ENCODE measurements at places on chromosomes 1 and 21.
A peak's percentile ranks its signal among the peaks of the same experiment; 100 is the strongest.

GRCh38 chr21:42646836-42647235, 6.6 kb upstream of the PDE9A start:
- no peak for DNase-seq

GRCh38 chr21:16821588-16821987, 691.3 kb upstream of the CXADR start:
- DNase-seq: no peak

GRCh38 chr1:184878002-184878401, 96.3 kb downstream of the NIBAN1 start:
- no peak for DNase-seq

- no peak for DNase-seq
Measured at GRCh38 chr1:149849947-149850360, 49.4 kb upstream of the BOLA1 start.

GRCh38 chr21:36423771-36424433, 38.7 kb downstream of the CHAF1B start:
- no peak for DNase-seq

- no peak for DNase-seq
Measured at GRCh38 chr1:183164340-183164739, 21.7 kb upstream of the LAMC2 start.

GRCh38 chr1:104780470-104781078, 1030.9 kb downstream of the AMY1C start:
- peak; percentile 0 for DNase-seq

GRCh38 chr1:200154069-200154767, 126.7 kb downstream of the NR5A2 start:
- no peak for DNase-seq

- no peak for DNase-seq
Measured at GRCh38 chr1:162712317-162713029, 78.0 kb upstream of the HSD17B7 start.

DNA sequence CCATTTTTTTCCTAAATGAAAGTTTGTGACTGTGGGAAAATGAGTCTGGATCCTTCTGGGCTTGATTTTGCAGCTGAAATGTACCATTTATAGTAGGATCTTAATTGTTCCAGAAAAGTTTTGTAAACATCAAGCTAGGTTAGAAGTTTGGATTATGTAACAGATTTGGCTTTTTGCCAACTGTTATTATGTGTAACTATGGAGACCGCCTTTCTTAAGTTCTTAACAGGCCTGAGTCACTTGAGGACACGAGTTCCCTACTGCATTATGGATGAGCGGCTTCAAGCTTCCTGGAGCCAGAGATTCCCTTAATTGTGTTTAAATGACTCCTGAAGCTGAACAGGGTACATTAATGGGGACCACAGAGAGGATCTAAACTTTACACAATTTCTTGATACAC, 22.2 kb downstream of the SLC25A33 start:
- no peak for DNase-seq

- DNase-seq: no peak
Measured at GRCh38 chr1:194366705-194367104, 1180.3 kb upstream of the B3GALT2 start.

DNA sequence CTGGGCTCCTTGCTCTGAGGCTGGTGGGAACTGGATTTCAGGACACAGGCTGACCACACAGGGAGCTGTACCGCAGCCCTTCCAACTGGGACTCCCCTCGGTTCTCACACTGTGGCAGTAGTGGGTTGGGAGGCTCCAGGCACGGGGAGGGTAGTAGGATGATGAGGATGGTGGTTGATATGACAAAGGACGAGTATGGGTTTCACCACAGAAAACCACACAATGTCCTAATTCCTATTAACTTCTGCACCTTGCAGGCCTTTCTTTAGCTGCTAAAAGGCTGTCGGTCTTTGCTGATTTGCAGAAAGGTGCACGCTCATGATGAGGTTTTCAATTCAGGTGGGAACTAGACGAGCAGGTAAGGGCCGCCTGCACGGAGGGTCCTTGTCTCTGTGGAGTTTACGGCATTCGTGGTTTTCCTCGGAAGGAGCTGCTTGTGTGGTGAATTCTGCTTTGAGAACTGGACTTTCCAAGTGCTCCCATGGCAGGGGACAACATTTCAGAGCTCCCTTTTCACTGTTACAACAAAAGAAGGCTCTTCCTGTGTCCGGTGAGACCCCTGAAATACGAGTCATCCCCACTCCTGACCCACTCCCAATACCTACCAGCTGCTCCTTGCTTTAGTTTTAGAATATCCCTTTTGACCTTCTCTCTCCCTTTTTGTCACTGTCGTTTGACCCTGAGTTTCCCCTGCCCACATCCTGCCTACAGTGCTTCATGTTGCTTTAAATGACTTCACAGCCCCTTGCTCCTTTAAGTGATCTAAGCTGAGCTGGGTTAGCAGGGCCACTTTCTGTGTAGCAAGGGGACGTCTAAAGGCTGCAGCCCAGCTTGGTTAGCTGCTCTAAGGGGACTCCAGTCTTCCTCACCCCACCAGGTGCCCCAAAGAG, 125.1 kb downstream of the MRPS6 start:
- DNase-seq: no peak

GRCh38 chr1:161111117-161111516, 6.7 kb downstream of the PFDN2 start:
- DNase-seq: no peak

DNA sequence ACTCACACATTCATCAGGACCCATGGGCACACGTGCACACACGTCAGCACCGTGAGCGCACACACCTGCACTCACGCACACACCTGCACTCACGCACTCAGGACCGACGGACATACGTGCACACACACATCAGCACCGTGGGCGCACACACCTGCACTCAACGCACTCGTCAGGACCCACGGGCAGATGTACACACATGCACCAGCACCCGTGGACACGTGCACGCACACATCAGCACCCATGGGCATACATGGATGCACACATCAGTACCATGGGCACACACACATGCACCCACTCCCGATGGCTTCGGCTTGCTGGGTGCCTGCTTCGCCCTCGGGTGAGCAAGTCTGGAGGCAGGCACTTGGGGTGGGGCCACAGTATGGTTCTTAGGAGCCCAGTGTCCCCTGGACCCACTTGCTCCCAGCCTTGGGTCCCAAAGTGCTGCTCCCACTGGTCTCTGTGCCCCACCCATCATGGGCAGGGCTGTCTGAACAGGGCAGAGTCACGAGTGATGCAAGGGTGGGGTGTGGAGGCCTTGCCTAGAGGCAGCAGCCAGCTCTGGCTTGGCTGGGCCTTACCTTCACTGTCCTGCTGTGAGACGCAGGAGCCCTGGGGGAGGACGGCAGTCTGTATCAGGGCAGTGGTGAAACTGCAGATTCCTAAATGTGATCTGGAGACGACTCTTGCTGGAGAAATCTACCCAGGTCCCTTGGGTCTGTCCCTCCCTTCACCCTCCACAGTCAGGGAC, 49.8 kb downstream of the SKI start:
- DNase-seq: no peak

- DNase-seq: no peak
Measured at GRCh38 chr1:169113613-169114119, 7.2 kb downstream of the ATP1B1 start.

DNA sequence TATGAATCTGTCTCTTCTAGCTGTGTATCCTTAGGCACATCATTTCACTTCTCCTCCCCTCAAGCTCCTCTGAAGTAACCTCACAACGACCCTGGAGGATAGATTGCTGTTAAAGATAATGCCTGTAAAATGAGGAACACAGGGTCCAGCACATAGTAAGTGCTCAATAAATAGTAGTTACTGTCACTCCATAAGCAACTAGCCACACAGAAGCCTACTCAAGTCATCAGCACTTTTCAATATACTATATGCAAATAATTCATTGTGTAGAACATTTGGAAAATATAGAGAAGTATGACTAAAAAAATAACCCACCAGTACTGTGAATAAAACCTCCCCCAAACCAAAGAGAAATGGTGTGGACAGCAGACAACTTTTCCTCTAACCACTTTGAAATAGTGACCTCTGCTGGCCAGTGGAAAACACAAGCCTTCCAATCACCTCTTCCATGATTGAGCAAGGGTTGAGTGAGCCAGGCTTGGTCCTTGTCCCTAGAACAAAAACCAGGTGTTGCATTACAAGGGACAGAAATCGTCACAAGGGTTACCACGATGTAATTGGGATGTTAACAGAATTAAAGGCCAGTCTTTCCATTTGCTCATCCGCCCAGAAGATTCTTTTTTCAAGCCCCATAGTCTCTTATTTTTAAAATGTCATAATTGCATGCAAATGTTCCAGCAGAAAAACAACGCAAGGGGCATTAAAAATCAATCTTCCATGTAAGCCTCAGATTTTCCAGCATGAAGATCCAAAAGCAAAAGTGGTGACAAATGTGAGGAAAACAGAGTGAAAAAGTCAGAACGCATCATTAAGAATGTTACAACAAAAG, 15.7 kb upstream of the GLIS1 start:
- peak; percentile 17 for DNase-seq

GRCh38 chr1:50348449-50349241, 74.6 kb downstream of the DMRTA2 start:
- no peak for DNase-seq

- DNase-seq: no peak
Measured at GRCh38 chr1:248871837-248872401, 13.0 kb upstream of the ZNF692 start.

GRCh38 chr1:197441999-197442414, 174.0 kb downstream of the CRB1 start:
- no peak for DNase-seq

- DNase-seq: no peak
Measured at GRCh38 chr1:245433561-245433960, 278.8 kb downstream of the KIF26B start.

DNA sequence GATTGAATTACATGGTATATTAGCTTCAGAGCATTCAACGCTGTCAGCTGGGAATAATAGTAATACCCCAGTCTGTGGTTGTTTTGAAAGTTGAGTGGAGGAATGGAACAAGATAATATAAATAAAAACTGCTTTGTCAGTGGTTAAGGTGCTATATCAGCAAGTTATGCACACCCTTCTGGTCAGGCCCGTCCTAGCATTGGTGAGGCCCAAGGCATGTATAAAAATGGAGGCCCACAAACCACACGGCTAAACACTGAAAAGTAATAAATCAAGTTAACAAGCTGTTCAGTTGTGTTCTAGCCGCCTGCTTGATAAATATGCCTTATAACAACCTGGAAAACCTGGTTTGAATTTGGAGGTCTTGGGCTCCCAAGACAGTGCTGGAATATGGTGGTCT, 77.4 kb downstream of the PSMG1 start:
- no peak for DNase-seq

- DNase-seq: no peak
Measured at GRCh38 chr1:162360237-162360873, 16.3 kb downstream of the SPATA46 start.

GRCh38 chr1:173488001-173488400, 10.9 kb downstream of the PRDX6 start:
- no peak for DNase-seq

GRCh38 chr1:110067893-110068645, 2.4 kb downstream of the ALX3 start:
- DNase-seq: no peak

DNA sequence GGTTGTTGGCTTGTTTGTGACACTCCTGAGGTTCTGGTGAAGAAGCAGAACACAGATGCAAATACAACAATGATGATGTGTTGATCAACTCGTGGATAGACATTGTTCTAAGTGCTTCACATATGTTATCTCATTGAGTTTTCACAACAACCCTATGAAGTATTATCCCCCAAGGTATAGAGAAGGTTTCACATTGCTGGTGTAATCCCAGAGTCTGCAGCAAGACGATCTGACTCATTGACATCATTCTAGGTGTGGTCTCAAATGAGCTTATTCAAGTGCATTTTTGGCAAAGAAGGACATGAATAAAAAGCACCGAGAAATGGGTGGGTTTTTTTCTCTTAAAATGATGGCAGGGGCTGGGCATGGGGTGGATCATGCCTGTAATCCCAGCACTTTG, 64.1 kb upstream of the SCAF4 start:
- no peak for DNase-seq

GRCh38 chr1:169052727-169053126, 53.8 kb upstream of the ATP1B1 start:
- no peak for DNase-seq

- DNase-seq: no peak
Measured at GRCh38 chr1:153882296-153882912, 40.4 kb downstream of the GATAD2B start.

All from anterior cingulate cortex (tissue), 58 donors.